ENCODE measurements at places on chromosomes 6 and 20. TPM values are rescaled to one million over a fixed set of nuclear protein-coding genes. Genes with fewer than 3 reads are reported as not detected.

- DNase-seq, result no peak
Measured at GRCh38 chr6:125759184-125759902, 9.9 kb downstream of the HEY2 start.

DNA sequence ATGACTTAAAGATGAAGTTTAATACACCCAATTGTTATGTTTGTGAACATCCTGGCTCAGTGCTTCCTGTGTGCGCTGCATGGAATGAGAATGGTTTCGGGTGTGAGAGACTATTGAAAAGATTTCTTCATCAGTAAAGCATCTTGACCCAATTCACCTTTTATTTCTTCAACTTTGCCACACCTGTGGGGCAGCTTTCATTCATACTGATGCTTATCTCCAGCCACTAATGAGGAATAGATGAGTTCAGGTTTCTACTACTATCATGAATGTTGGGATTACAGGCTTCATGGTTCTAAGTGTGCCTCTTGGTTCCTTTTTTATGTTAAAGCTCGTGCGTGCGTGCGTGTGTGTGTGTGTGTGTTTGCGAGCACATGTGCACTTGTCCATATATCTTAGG, 373.7 kb upstream of the SOX4 start:
- no peak for DNase-seq

- no peak for DNase-seq
Measured at GRCh38 chr6:118307581-118307980, 240.5 kb upstream of the PLN start.

DNA sequence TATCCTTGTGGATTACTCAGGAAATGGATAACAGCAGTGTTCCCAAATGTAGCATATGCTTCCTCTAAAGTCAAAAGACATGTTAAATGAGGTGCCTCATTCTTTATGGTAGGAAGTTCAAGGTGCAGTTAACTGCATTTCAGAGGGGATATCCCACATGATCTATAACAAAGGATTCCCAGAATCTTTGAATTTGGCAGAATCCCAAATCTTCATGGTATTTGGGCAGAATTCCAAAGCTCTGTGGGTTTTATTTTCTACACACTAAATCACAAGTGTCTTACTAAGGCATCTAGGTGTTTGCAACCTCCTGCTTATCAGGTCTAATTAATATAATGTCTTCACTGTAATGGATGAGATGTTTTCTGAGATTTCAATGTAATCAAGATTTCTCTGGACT, 364.3 kb upstream of the MAN1A1 start:
- peak; percentile 11 for DNase-seq

GRCh38 chr6:4775494-4776130, 592 bp upstream of the CDYL start:
- DNase-seq, result peak; percentile 44

- no peak for DNase-seq
Measured at GRCh38 chr20:60870040-60870439, 382.0 kb upstream of the CDH4 start.

DNA sequence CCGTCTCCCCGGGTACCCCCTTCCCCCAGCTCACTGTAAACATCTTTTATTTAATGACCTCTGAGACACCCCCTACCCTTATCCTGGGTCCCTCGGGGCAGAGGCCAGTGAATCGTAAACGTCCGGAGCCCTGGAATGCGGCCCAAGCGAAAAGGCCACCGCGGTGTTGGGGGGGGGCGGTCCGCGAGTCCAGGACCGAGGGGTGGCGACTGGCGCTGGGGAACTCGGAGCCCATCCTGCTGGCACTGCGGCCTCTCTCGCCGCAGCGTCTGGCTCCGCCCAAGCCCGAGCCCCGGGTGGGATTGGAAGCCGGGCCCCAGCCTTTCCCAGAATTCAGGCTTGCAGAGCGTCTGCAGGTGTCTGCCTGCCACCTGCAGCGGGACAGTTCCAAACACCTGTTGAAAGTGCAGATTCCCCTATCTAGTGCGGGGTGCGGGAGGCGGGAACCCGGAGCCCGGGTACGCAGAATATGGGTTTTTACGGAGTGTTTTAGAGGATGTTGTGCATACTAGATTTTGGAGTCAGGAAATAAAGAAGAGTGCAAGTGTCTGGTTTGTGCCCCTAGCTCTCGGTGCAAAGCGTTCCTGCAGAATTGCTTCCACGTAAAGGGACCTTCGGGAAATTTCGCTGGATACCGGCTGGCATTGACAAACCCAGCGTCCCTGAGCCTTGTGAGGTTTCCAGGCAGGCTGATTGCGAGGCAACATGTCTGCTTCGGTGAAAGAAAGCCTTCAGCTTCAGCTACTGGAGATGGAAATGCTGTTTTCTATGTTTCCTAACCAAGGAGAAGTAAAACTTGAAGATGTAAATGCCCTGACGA, 800 bp downstream of the RWDD2A start:
- no peak for DNase-seq

- no peak for DNase-seq
Measured at GRCh38 chr6:40438246-40438887, 148.8 kb downstream of the LRFN2 start.

- DNase-seq, result no peak
Measured at GRCh38 chr6:132322398-132322797, 78.9 kb downstream of the MOXD1 start.

DNA sequence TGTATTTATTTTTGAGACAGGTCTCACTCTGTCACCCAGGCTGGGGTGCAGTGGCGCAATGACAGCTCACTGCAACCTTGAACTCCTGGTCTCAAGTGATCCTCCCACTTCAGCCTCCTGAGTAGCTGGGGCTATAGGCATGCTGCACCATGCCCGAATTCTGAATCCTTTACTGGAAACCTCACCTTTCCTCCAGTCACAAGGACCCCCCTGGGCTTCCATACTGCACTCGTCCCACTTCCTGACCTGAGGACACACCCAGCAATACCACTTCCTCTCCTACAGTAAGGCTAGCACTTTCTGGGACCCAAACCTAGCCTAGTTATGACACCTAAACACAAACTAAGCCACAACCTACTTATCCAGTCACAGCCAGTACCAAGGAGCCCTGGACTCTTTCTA, 68.2 kb downstream of the FAM217A start:
- DNase-seq, result no peak

DNA sequence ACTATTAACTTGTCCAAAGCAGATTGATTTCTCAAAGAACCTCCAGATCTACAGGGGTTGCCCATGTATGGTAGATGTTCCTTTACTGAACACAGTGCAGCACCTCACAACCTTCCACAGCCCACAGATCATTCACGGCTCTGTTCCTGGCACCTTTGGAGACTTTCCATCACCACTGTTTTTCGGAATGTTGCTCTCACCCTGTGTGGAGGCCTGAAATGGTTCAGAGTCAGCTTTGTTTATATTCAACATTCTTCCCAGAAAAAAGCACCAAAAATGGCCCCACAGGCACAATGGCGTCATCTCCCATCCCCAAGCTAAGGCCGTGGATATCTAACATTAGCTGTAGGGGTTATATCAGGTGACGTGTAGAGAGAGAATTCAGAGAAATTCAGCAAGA, 74.7 kb downstream of the DHX35 start:
- no peak for DNase-seq

- DNase-seq, result no peak
Measured at GRCh38 chr6:32327103-32327502, 44.6 kb downstream of the TSBP1 start.

DNA sequence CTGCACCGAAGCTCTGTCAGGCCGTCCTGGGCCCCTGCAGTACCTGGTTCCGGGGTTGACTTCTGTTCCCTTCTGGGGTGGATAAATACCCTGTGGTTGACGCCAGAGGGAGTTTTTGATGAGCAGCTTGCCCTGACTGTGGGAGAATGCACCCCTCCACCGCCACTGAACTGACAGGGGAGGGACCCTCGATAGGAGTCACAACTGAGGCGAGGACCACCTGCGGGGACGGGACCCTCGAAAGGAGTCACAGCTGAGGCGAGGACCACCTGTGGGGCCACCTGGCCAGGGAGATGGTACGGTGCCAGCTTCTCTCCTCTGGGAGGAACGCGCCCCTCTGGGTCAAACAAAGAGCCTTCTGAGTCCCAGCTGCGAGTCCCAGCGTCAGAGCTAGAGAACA, 100.1 kb upstream of the FRMD1 start:
- DNase-seq, result no peak

DNA sequence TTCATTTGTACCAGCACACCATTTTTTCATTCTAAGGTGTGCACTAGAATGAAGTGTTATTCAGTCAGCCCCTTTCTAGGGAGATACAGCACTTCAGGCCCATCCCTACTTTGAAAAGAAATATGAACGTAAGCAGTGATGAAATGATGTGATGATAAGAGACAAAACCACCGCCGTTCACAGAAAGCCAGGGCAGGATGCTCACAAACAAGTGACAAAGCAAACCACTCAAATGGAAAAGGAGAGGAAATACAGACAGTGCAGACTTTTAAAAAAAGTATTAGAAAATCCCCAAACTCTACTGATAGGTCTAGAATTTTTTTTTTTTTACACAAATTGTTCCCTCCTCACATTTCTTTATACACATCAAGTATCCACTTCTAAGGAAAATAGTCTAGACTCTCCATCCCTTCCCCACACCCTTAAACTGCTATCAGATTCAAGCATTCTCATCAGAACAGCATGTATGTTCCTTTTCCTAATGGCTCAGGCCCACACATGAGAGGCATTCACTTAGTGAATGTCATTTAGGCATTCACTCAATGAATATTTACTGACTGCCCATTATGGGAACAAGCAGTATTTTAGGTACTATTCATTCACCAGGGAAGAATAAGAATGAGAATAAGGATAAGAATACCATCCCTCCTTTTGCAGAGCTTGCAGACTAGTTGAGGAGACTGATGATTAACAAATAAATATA, 243.5 kb downstream of the GMPR start:
- no peak for DNase-seq

GRCh38 chr6:170561555-170561954, 7.4 kb downstream of the TBP start:
- no peak for DNase-seq

DNA sequence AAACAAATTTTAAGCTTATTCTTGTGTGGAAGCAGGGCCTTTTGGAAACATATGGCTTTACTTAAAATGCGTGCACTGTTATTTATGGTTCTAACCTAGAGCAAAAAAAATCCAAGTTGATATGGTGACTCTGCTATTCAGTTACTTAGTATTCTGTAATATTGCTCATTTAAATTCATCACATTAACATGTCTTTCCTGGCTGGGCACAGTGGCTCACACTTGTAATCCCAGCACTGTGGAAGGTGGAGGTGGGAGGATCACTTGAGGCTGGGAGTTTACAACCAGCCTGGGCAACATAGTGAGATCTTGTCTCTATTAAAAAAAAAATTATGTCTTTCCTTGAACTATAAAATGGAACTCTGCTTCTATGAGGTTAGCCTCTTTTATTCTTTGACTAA, 57.8 kb upstream of the SDHAF4 start:
- no peak for DNase-seq

DNA sequence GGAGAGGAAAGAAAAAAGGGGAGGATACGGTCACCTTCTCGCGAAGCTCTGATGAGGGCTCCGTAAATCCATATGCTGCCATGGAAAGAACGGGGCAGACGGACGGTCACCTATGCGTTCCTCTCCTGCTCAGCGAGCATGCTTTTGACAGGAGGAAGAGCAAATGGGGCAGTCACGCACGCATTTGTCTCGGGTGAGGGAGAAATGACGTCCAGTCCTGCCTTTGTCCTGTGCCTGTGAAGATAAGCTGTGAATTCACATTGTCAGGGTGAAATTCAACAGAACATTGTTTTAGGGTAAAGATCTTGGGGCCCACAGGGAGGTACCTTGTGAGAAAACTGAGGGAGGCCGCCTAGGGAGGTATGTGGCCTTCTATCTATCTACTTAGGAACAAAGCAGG, 83.8 kb downstream of the IRF4 start:
- no peak for DNase-seq

- no peak for DNase-seq
Measured at GRCh38 chr6:74807674-74808073, 398.2 kb downstream of the COL12A1 start.

DNA sequence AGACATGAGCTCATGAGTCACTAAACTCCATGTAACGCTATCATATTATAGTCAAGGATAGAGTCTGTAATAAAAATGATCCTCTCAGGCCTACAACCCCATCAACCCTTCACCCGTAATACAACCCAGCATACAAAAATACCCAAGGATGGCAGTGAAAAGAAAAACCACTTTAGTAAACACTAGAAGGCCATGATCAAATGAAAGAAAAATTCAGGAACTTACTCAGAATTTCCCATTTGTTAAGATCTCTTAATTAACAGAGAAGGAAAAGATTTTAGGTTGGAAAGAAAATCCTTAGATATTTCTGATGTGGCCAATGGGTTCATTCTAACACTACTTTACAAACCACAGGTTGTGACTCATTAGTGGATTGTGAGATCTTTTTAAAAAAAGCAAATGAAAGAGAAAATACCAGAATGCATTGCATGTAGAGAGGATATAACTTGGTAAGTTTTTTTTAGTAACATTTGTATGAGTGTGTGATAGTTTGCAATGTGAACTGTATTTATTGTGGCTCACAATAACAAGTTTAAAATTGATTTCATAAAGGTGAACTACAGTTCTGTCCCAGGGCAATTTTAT, 8.0 kb upstream of the UBE2J1 start:
- DNase-seq, result peak; percentile 75

- peak; percentile 16 for DNase-seq
Measured at GRCh38 chr6:101125380-101125971, 244.3 kb upstream of the ASCC3 start.

DNA sequence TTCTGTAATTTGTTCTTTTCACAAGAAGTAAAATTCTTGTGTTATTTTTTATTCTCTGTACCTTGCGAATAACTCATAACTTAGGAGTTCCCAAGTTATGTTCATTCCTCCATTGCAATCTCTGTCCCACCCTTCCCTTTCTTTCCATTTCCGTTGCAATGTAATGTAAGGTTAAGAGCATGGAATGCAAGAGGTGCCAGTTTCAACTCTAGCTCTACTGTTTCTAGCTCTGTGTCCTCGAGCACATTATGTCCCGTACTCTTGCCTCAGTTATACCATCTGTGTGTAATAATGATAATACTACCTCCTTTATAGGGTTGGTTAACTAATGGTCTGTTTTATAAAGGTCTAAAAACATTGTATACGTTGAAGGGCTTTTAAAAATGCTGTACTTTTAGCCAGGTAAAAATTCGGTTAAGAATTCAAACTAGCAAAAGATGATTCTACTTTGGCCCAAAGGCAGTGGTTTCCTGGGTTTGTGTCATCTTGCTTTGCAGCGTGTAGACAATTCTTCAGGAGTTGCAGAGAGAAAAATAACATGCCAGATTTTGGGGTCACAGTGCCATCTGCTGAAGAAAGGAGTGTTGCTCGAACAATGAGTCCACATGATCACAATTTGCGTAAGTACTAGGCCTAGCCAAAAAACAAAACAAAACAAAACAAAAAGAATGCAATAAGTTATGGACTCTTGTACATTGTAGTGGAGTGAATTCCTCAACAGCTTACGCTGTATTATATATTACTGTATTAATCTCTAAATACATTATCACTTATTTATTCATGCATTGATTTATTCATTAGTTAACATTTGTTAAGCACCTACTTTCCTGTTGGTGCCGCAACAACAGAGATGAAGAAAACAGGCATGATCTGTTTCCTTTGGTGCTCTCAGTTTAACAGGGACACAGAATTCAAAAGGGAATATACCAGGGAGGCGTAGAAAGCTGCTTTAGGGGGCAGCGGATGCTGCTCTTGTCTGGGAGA, 10.0 kb upstream of the PFDN4 start:
- peak; percentile 77 for DNase-seq

GRCh38 chr20:47699818-47700217, 85.5 kb downstream of the SULF2 start:
- DNase-seq, result no peak

The VGLL2 gene
- total RNA-seq, result 0.17 TPM

The GNMT gene
- total RNA-seq, result 0.20 TPM

The DOK5 gene
- under 0.01 TPM for total RNA-seq

The GPLD1 gene
- 0.45 TPM for total RNA-seq

The CPXM1 gene
- 0.17 TPM for total RNA-seq

The SASH1 gene
- total RNA-seq, result 87.9 TPM

The MRAP2 gene
- 1.7 TPM for total RNA-seq

The MEP1A gene
- not detected for total RNA-seq

The PCSK2 gene
- total RNA-seq, result not detected
